NCI-H510A (cell line): ENCODE measurements at places on chromosomes 13 and 19.
A peak's percentile ranks its signal among the peaks of the same experiment; 100 is the strongest.

- peak; percentile 46 for DNase-seq
These were observed 29.8 kb downstream of the NFIX start for GRCh38 chr19:13024951-13025697.

DNA sequence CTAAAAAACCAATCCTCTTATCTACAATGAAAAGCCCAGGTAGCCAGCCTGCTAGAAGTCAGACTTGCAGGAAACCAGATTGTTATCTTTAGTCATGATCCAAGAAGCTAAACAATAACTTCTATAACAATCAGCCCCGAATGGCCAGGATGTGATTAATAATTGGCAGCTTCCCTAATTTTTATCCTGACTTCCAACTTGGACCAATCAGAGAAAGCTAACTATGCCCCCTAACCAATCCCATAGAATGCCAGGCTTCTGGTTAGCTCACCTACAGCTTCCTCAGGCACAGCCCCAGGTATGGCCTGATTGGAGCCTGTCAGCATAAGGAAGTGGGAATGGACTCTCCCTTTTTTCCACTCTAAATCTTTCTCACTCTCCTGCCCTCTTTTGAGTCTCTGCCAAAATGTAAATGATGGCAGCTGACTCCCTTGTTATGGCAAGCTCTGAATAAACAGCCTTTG is 394.9 kb downstream of the DLEU7 start:
- peak; percentile 8 for DNase-seq

- no peak for DNase-seq
These were observed 248.3 kb downstream of the DCLK1 start for GRCh38 chr13:35882722-35883497.

DNA sequence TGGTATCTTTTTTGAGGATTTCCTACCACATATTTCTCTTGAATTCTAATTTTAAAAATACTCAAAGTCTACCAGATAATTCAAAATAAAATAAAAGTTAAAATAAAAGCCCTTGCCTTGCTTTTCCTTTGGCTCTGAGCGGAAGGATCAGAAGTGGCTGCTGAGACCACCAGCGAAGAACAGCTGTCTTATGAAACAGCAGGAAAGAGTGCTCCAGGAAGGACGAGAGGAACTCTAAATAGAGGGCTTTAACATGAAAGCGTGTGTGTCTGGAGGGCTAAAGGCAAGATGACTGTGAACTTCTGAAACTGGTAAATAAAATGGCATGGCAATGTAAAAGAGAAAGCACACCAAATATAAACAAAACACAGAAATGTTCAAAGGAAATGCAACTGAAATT is 521.5 kb upstream of the SPRY2 start:
- DNase-seq = no peak

- DNase-seq = no peak
These were observed 238.1 kb downstream of the LACC1 start for GRCh38 chr13:44117816-44118215.

- no peak for DNase-seq
These were observed 11.1 kb downstream of the UQCRFS1 start for GRCh38 chr19:29201855-29202254.

DNA sequence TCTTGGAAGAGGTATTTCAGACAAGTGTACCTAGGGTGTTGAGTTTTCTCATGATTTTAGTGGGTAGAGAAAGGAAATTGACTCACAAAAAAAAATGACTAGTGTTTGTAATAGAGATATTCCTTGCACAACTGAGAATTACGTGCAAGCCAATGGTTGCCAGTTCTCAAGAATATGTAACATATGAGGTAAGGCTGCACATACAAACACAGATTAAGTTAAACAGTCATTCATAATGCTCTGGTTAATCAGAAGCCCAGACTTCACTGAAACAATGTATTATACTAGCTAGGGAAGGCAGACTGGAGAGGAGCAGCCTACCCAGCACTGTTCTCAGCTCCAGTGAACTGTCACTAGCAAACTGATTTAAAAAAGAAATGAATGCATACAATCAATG is 418.3 kb downstream of the DIAPH3 start:
- DNase-seq = no peak

DNA sequence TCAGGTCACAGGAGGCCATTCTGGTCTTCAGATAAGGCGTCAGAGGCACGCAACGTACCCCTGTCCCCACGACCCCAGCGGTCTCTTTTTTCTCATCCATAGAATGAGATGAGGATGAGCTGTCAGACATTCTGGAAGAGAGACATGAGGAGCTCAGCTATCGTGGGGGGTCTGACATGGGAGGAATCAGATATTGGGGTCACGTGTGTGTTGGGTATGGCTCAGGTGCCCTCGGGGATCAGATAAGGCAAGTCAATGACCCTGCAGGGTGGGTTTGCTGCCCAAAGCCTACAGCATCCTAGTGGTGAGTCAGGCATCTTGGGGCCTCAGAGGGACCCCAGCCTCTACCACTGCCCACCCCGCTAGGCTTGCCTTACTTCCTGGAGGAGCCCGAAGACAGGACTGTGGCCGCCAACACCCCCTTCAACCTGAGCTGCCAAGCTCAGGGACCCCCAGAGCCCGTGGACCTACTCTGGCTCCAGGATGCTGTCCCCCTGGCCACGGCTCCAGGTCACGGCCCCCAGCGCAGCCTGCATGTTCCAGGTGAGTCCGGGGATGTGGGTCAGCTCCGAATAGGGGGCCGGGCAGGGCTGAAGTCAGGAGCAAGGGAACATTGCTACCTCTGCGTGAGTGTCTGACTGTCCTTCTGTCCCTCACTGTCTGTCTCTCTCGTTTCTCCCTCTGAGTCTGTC is 2.6 kb downstream of the AXL start:
- no peak for DNase-seq

GRCh38 chr13:58542530-58542929 is 911.0 kb downstream of the PCDH17 start:
- DNase-seq = no peak

DNA sequence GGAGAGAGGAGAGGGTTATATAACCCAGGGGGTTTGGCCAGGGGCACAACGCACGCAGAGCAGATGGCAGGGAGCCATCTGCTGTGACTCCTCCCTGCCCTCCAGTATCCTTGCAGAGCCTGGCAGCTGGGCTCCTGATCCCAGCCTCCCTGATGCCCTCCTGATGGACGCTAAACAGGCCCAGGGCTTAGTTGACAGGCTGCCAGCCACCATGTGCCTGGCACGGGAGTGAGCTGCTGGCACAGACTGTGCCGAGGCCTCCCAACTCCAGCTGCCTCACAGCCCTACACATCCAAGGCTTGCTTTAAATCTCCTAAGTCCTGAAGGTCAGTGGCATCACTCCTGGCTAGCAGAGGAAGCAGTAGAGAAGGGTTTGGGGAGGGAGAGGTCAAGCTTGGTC is 16.7 kb downstream of the SYDE1 start:
- DNase-seq = no peak

- no peak for DNase-seq
These were observed 155.9 kb downstream of the DLEU7 start for GRCh38 chr13:50687545-50687944.

GRCh38 chr13:97234742-97235141 is 12.6 kb downstream of the MBNL2 start:
- no peak for DNase-seq

- no peak for DNase-seq
These were observed 41.1 kb downstream of the COL4A1 start for GRCh38 chr13:110265682-110266430.

DNA sequence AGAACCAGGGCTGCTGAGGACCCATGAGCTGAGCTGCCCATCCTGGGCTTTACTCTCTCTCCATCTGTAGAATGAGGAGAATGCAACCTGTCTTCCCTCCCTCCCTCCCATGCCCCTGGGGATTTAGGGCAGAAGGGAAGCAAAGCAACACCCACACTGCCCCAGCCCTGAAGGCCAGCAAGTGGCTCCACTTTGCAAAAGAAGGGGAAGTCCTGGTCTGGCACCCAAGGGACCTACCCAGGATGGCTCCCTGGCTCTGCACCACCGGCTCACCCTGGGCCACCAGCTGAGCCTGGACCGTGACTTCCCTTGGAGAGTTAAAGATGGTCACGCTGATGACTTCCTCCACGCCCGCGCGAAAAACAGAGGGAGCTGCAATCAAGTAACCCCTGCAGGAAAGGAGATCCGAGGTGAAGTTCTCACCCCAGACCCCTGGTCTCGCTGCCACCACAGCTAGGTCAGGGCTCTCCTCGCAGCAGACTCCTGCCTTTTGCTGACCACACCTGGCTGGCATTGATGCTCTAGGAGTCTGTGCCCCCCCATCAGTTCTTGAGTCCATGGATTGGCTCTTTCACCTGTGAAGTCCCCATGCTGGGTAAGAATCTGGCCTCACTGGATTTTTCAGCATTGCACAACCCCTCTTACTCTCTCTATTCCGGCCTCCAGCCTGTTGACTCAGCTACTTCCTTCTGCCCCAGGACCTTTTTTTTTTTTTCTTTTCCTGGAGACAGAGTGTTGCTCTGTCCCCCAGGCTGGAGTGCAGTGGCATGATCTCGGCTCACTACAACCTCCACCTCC is 4.6 kb downstream of the CPAMD8 start:
- no peak for DNase-seq

DNA sequence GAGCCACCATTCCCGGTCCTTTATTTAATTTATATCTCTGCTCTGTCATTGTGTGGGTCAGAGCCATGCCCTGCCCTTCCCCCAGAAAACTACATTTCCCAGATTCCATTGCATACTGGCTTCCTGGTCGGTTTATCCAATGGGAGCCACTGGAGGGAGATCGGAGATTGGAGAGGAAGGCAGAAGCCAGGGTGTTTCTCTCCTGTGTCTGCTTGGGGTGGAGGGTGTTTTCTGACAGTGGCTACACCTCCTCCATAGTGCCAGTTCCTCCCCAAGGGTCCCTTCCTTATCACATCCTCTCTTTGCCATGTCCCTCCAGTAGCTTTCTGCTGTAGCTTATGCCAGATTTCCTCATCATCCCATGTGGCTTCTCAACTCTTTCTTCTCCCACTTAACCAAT is 19.0 kb downstream of the OLFM2 start:
- no peak for DNase-seq

GRCh38 chr13:92143766-92144165 is 745.3 kb downstream of the GPC5 start:
- DNase-seq = no peak

GRCh38 chr13:69959046-69959445 is 148.6 kb upstream of the ATXN8OS start:
- no peak for DNase-seq

GRCh38 chr19:58409010-58409790 is 751 bp downstream of the ZNF584 start:
- DNase-seq = no peak

GRCh38 chr19:31390711-31391110 is 41.5 kb upstream of the TSHZ3 start:
- DNase-seq = no peak

GRCh38 chr19:51798062-51798461 is 3.1 kb downstream of the FPR3 start:
- DNase-seq = no peak

GRCh38 chr19:15897738-15898276 is at the start of gene CYP4F2:
Gene CYP4F2, minus strand, starts transcription at chr19:15898074. Its CDS starts 463 bp downstream, at chr19:15897611.
- no peak for DNase-seq

DNA sequence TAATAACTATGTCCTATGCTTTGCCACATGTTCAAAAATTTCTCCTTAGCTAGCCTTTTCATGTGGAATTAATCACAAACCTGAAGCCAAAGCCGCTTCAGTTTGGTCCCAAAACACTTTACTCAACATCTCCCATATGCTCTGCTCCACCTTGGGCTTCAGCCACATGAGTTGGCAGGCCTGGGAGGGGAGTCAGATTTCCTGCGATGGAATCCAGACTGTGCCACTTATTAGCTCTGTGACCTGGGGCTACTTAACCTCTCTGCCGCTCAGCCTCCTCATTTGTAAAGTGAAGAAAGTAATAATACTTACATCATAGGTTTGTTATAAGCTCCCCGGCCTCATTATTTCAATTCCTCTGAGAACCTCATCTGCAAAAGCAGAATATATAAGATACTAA is 272.0 kb downstream of the LMO7 start:
- DNase-seq = no peak

GRCh38 chr13:28421676-28422410 is 73.1 kb downstream of the FLT1 start:
- no peak for DNase-seq

DNA sequence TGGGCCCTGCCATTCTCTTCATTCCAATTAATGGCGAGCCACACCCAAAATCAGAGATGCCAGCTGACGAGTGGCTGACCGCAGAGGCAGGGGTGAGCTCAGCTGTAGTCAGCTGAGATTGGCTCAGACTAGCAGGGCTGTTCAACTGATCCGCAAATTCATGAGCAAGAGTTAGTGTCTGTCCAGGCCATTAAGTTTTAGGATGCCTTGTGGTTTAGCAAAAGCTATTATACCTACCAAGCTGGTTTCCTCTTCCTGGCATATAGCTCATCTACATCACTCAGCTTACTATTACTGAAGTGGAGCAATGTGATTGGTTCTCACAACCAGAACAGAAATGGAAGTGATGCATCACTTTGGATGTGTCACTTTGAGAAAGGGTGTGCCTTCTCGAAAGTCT is 148.7 kb downstream of the NALCN start:
- no peak for DNase-seq
